GM23248 (cell line): ENCODE measurements at places on chromosomes 2 and 18. TPM values are rescaled to one million over a fixed set of nuclear protein-coding genes. Genes with fewer than 3 reads are reported as not detected.

TWIST2 gene
- polyA plus RNA-seq: 248 and 253 TPM in 2 replicates

SP140 gene
- 0.53 TPM in 1 of 2 replicates, not detected in the other for polyA plus RNA-seq

TXNDC2 gene
- polyA plus RNA-seq: not detected in 2 replicates

C2orf72 gene
- polyA plus RNA-seq: not detected in 2 replicates

IGFBP5 gene
- polyA plus RNA-seq: 37.9 and 39.8 TPM in 2 replicates

PDE11A gene
- polyA plus RNA-seq: 0.34 and 0.75 TPM in 2 replicates

TFPI gene
- 62.0 and 64.4 TPM in 2 replicates for polyA plus RNA-seq

MROH2A gene
- polyA plus RNA-seq: not detected in 2 replicates

GPBAR1 gene
- 0.14 TPM in 1 of 2 replicates, not detected in the other for polyA plus RNA-seq

COLEC11 gene
- not detected in 2 replicates for polyA plus RNA-seq

SNRPD1 gene
- polyA plus RNA-seq: 159 and 162 TPM in 2 replicates

DYNAP gene
- not detected in 2 replicates for polyA plus RNA-seq

GAREM2 gene
- 5.9 TPM in 2 replicates for polyA plus RNA-seq

GALNT14 gene
- 2.3 and 3.2 TPM in 2 replicates for polyA plus RNA-seq

MTLN gene
- polyA plus RNA-seq: 116 and 125 TPM in 2 replicates

SCN3A gene
- polyA plus RNA-seq: not detected in 2 replicates

RFTN2 gene
- 2.2 and 2.6 TPM in 2 replicates for polyA plus RNA-seq

SERPINB12 gene
- polyA plus RNA-seq: not detected in 2 replicates

IL1F10 gene
- polyA plus RNA-seq: not detected in 2 replicates

CNOT9 gene
- polyA plus RNA-seq: 32.3 and 34.8 TPM in 2 replicates

COL4A4 gene
- polyA plus RNA-seq: 0.36 and 0.66 TPM in 2 replicates

EML6 gene
- 0.49 and 0.76 TPM in 2 replicates for polyA plus RNA-seq

CROCC2 gene
- polyA plus RNA-seq: not detected in 2 replicates

RNU2-63P gene
- not detected in 2 replicates for polyA plus RNA-seq

HOXD13 gene
- polyA plus RNA-seq: 1.9 and 2.4 TPM in 2 replicates

ERBB4 gene
- polyA plus RNA-seq: not detected in 2 replicates

FOXD4L1 gene
- not detected in 2 replicates for polyA plus RNA-seq

CIB4 gene
- not detected in 2 replicates for polyA plus RNA-seq

SMAD2 gene
- 52.4 and 54.1 TPM in 2 replicates for polyA plus RNA-seq

TBR1 gene
- polyA plus RNA-seq: not detected in 2 replicates

SOWAHC gene
- polyA plus RNA-seq: 18.0 and 19.8 TPM in 2 replicates

ANO7 gene
- 2.6 TPM in 2 replicates for polyA plus RNA-seq

MAP3K2 gene
- polyA plus RNA-seq: 32.9 and 36.7 TPM in 2 replicates

HDLBP gene
- 602 and 613 TPM in 2 replicates for polyA plus RNA-seq

SULT1C4 gene
- not detected in 2 replicates for polyA plus RNA-seq

CYB5A gene
- polyA plus RNA-seq: 114 and 117 TPM in 2 replicates

LYG2 gene
- not detected in 2 replicates for polyA plus RNA-seq

TUBA3E gene
- not detected in 2 replicates for polyA plus RNA-seq

ANKRD62 gene
- not detected in 2 replicates for polyA plus RNA-seq
